Umbilical cord (tissue), 2 donors: ENCODE measurements at places on chromosomes 13 and 19.
A peak's percentile ranks its signal among the peaks of the same experiment; 100 is the strongest.

- no peak for DNase-seq
Observed at GRCh38 chr13:23399347-23399746, 34.2 kb downstream of the SACS start.

DNA sequence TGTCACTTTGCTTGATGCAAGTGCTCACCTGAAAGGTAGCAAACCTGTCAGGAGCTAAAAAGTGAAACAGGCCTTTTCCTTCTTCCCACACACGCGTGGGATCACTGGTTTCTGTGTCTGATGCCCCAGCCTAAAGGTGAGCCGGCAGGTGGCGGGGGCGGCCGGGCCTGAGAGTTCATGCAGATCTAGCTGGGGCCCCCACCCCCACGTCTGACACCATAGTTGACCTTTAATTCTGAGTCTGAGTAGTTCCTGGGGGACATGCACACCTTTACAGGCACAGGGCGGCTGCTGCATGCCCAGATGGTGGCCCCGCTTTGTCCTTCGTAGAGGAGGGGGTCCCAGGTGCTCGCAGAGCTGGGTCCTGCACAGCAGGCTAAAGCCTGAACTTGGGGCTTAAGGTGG lies 345.3 kb downstream of the TEX29 start:
- DNase-seq = no peak

DNA sequence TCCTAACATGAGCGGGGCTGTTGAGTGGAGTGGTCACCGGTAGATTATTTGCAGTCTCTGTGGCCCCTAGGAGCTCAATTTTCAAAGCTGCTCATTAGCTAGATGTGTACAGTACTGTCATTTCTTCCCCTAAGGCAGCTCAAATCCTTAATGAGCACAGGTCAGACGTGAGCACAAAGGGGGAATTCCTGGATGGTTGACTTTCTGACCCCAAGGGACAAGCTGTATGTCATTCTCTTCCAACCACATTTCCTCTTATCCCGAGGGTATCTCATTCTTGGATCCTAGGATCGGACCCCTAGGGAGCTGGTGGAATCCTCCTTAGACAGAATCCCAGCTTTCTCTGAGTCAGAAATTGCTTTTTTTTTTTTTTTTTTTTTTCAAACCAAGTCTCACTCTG lies 5.7 kb upstream of the OR7G3 start:
- DNase-seq = no peak

DNA sequence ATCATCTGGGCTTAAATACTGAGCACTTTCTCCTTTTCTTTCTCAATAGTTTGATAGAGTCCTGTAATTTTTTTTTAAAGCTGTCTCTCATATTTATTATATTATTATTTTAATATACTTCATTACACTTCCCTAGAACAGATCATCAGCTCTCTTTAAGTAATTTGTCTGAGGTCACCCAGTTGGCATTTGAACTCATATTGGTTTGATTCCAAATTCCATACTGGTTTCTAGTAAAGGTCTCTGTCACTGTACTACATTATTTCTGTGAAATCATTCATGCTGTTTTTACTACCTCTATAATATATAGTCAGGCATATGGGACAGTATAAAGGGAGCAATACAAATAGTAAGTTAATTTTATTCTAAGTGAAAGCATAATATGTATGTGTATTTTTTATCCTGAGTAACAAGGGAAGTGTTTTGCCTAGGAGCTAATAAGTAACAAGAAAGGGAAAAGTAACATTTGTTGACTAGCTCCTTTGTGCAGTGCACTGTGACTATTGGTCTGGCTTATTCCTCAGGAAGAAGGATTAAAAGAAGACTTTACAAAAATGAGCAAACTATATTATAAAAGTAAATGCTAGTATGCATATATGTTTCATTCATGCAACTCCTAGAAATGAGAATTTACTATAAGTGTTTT lies 14.3 kb downstream of the LPAR6 start:
- DNase-seq = no peak

- DNase-seq = peak; percentile 46
Observed at GRCh38 chr13:43057653-43058317, 34.4 kb downstream of the DNAJC15 start.

- DNase-seq = peak; percentile 88
Observed at GRCh38 chr13:113742000-113742441, 17.0 kb upstream of the TMEM255B start.

- no peak for DNase-seq
Observed at GRCh38 chr13:42612021-42612765, 38.2 kb downstream of the TNFSF11 start.

GRCh38 chr13:109879338-109879737 lies 93.0 kb upstream of the IRS2 start:
- DNase-seq = no peak

DNA sequence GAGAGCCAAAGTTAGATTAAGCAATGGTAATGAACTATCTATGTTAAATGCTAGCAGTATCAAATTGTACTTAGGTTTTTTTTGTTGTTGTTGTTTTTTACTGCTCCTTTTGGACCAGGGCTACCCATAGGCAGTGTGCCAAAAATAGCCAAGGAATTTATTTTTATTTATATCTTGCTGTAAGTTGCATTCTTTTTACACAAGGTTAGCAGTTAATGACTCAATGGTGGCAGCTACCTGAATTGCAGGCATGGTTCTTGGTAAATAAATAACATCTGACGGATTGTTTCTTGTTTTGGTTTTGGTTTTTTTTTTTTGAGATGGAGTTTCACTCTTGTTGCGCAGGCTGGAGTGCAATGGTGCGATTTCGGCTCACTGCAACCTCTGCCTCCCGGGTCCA lies 194.8 kb upstream of the TSC22D1 start:
- no peak for DNase-seq

- DNase-seq = no peak
Observed at GRCh38 chr13:38309397-38309796, 40.3 kb upstream of the UFM1 start.

GRCh38 chr13:43268632-43269031 lies 245.2 kb downstream of the DNAJC15 start:
- DNase-seq = no peak

DNA sequence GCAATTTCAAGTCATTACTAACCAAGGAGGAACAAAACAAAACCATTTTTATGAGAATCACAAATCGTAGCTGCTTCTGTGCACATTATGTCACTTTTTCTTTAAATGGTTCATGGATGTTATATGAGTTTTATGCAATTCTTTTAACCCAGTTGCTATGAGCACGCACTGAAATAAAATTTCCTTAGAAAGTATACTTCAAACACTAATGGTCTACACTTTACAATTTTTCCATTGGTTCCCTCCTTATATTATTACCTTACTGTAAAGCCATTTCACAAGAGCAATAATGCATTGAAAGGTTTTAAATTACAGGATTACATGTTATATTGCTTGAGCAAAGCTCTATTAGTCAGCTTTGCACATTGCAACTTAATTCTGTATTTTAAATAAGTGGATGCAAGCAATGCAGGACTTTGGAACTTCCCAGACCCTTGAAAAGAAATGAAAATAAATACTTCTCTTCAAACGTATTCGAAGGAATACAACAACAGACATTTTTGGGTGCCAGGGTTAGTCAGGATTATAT lies 318.7 kb downstream of the PCDH9 start:
- DNase-seq = no peak

GRCh38 chr19:33357556-33357955 lies 16.0 kb upstream of the CEBPG start:
- no peak for DNase-seq

DNA sequence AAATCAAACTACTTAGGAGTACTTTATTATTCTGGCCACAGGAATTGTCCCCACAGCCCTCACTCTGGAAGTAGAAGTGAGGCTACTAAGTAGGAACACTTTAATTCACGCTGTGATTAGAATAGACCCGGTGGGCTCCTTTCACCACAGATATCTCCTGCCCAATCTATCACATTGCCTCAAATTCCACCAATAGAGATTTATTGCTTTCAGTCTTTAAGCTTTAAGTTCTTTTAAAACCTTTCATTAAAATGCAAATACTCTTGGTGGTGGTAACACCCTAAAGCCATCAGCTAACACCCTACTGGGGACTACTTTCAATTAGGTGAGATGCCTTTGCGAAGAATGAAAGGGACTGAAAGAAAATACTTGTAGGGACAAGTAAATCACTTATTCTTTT lies 181.9 kb downstream of the DACH1 start:
- no peak for DNase-seq
